ENCODE measurements at places on chromosomes 5 and 9.

DNA sequence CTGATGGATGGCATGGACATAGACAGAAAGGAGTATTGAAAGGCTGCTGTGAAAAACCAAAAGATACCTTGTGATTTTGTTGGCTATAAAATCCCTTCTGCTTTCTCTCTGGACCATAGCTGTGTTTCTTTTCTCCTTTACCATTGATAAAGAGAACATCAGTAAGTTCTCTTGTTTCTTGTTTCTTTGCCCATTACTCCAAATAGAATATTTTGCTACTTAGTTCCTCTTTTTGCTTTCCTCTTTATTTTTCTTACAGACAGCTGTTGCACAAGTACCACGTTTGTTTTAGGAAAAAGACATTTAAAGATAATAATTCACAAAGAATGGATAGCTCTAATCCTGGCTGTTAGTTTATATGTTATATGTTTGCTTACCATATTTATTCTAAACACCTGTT lies 1129.2 kb downstream of the DTWD2 start:
- no peak for DNase-seq

DNA sequence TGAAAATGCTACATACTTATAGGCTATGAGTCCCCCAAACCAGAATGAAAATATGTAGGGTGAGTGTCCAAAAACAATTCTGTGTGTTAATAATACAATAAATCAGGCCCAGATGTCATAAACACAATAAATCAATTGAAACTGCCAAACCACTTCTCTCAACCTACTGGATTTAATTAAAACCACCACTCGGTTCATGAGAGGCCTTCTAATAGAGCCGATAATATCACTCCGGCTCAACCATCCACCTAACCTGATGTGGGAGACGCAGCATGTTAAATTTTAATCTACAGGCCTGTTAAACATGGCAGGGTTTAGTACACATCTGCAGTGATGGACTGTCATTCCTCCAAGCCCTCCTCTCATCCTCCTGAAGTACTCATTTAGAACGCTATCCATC lies 734.5 kb upstream of the ZNF608 start:
- DNase-seq, result no peak

- no peak for DNase-seq
Observed at GRCh38 chr5:100777680-100778300, 125.3 kb downstream of the ST8SIA4 start.

- no peak for DNase-seq
Observed at GRCh38 chr5:135008981-135009735, 24.9 kb downstream of the PITX1 start.

- no peak for DNase-seq
Observed at GRCh38 chr5:100469767-100470166, 65.4 kb upstream of the FAM174A start.

DNA sequence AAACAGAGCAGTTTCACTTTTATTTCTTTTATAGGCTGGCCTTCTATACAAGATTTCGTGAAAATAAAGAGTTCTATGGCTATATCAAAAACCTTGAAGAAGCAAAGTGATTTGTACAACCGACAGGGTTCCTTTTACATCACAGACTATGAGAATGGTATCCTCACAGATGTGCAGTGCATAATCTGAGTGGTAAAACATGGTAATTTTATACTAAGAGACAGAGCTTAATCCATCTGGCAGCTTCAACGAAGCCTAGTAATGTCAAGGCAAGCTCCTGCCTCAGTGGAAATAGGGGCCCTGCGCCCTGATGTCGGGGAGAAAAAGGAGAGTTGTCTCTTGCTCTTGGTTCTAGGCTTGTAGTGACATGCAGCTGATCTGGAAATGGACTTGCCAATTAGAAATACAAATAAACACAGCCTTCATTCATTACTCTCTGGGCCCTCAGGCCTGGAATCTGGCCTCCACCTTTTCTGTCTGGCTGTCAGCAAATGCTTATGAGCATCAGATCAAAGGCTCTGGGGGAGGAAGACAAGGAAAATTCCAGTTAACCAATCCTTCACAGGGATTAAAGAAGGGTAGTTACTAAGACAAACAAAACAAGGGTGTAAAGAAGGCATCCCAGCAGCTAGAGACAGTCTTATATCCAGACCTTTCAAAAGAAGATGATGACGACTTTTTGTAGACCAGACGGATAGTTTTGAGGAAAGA lies 33.6 kb upstream of the TRIM32 start:
- no peak for DNase-seq

DNA sequence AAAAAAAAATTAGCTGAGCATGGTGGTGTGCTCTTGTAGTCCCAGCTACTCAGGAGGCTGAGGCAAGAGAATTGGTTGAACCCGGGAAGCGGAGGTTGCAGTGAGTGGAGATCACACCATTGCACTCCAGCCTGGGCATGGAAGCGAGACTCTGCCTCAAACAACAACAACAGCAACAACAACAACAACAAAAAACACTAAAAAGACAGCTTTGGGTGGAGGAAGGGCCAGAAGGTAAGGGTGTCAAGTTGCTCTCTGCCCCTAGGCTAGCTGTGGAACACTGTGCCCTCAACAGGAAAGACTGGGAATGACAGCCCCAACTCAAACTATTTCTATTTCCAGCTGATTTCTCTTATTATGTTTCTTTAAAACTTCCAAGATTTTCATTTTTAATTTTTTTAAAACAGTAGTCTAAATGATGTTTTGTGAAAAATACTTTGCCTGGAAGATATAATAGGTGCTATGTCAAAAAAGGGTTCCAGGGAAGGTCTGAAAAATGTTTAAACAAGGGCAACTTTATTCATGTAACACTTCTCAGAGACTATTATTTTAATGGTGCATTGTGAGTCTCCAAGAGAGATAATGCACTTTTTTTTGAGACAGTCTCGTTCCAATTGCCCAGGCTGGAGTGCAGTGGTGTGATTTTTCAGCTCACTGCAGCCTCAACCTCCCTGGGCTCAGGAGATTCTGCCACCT lies 29.9 kb downstream of the CLINT1 start:
- no peak for DNase-seq

- DNase-seq, result no peak
Observed at GRCh38 chr5:103669615-103670014, 107.0 kb upstream of the NUDT12 start.

GRCh38 chr9:80163889-80164288 lies 592.1 kb downstream of the TLE4 start:
- no peak for DNase-seq

DNA sequence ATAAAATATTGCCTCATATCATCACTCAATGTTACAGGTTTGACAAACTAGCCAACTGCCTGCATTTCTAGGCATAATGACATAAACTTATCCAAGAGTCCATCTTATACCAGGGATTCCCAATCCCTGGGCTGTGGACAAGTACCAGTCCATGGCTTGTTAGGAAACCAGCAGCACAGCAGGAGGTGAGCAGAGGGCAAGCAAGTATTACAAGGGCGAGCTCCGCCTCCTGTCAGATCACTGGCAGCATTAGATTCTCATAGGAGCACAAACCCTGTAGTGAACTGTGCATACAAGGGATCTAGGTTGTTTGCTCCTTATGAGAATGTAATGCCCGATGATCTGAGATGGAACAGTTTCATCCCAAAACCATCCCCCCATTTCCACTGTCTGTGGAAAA lies 144.9 kb downstream of the PRKACG start:
- no peak for DNase-seq

- DNase-seq, result no peak
Observed at GRCh38 chr5:137078171-137078665, 420.9 kb downstream of the SPOCK1 start.

DNA sequence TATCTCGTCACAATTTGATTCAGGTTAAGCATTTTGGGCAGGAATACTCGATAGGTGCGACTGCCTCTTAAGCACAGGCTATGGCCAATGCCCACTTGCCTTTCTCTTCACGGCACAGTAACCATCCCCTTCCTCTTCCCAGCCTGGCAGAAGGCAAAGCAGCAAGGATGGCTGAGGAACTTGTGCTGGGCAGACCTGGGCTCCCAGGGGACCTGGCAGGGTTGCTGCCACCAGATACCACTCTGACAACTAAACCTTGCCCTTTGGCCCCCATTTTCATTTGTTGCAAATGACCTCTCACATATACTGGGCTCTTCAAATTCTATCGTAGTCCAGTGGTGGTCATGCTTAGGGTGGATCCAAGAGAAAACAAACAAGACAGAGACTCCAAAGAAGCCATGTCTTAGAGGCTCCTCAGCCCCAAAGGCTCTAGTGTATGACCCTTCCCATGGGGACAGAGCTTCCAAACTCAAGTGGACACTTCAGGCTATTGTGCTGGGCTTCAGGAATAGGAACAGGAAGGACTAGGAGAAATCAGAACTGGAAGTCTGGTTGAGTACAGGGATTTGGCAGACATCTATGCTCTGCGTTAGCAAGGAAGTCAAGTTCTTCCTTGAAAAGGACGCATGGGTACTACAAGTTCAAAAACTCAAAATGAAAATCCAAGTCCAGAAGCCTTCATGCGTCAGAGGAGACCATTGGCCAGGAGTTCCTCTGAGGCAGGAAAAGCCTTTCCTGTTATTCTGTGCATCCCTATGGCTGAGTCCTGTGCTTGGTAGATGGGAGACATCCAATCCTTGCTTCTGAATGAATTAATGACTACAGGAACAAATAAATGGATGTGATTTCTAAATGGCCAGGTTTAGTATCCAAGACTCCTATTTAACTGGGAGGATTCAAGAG lies 64.6 kb upstream of the PLPP1 start:
- DNase-seq, result no peak

DNA sequence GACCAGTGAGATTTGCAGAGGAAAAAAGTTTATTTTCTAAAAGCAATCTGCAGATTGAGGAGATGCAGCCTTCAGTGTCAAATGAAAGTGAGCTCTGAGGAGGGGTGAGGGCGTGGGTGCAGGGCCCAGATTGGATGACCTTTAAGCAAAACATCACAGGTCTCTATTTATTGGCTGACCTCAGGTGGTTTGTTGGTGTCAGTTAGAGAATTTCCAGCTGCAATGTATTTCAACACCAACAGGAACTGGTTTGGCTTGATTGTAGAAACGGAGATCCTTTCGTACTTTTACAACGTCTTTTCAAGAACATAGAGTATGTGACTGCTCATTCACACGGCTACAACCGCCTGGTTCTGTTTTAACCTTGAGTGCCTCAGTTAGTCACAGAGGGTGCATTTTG lies 1069.1 kb downstream of the EFNA5 start:
- no peak for DNase-seq

DNA sequence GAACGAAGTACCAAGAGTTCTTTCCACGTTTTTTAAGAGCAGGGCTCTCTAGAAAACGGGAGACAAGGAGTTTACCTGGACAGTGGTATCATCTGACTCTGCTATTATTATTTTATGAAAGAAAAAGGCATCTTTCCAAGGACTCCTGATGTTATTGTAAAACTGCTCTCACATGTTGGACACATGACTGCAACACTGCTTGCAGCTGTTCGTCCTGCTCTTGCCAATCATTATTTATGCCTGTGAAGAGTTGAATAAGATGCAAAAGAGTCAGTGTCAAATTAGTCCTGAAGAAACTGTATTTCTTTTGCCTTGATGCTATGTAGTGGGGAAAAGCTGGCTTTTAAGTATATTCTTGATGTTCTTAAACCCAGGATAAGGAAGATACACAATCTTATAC lies 284.5 kb upstream of the PTGER4 start:
- no peak for DNase-seq

- DNase-seq, result no peak
Observed at GRCh38 chr5:149317281-149318048, 27.8 kb upstream of the GRPEL2 start.

DNA sequence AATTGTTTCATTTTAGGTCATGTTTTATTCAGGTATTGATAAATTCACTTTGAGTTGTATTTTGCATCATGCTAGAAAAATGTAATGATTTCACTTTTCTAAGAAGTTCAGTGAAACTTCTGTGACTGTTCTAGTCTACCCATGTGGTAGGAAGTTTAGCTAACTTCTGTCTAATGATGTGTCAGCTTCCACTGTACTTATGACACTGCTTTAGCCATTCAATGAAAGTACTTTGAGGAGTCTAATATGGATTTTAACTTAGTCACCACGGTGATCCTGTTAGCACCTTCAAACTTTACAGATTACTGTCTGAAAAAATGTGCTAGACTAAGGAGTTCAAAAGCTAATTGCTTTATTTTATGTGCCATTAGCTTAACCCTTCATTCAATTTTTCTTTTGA lies 1510.5 kb upstream of the CDH9 start:
- DNase-seq, result no peak

DNA sequence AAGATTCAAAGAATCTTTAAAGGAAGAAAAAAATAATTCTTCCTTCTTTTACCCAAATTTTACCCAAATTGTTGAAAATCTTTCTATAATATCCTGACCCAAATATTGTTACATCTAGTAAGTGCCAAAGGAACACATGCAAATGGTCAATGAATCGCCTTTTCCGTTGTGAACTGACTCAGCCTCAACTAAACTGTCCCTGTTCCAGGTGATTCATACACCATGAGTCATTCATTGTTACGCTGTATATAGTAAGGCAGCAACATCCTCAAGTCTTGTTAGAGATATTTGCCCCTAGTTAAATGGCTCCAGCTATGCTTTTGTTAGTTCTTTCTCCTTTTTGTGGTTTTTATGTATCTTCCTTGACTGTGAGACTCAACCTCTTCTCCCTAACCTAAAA lies 9.7 kb downstream of the PTGER4 start:
- peak; percentile 70 for DNase-seq

DNA sequence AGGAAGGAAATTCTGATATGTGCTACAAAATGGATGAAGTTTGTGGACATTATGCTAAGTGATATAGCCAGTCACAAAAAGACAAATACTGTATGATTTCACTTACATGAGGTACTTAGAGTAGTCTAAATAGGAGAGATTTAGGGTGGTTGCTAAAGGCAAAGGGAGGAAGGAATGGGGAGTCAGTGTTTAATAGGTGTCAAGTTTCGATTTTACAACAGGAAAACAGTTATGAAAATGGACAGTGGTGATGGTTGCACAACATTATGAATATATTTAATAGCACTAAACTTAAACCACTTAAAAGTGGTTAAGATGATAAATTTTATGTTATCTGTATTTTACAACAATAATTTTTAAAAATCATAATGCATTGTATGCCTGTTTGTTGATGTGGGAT lies 40.4 kb upstream of the ECM2 start:
- DNase-seq, result no peak

DNA sequence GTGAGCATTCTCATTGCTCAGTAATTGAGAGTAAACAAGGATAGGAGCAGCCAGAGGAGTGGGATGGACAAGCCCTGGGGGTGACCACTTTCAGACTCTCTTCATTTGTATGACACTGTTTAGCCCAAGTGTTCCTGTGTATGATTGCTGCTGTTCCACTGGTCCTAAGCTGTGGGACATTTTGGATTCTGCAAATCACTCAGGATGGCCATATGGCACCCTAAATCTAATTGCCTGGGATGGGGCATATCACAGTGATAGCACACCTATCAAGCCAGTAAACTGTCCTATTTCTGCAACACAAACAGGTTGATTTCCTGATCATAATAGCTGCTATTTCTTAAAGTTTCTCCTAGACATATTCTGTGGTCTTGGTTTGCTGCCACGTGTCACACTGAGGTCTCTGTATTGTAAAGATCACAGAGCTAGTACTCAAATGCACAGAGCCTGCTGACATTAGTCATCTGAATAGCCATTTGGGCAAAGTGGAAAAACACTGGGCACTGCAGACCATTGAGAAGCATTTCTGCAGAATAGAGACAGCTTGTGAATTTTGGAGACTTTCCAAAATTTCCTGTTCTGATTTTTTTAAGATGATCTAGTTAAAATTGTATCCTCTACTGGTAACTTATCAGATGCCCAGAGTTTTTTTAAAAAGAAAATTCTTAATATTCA lies 320.2 kb downstream of the RFX3 start:
- no peak for DNase-seq
